ENCODE measurements at places on chromosomes 6 and 20.

- DNase-seq: no peak
Observed at GRCh38 chr6:98529364-98529763, 305.0 kb upstream of the POU3F2 start.

- DNase-seq: peak; percentile 3
Observed at GRCh38 chr20:14687313-14687712, 349.9 kb upstream of the FLRT3 start.

DNA sequence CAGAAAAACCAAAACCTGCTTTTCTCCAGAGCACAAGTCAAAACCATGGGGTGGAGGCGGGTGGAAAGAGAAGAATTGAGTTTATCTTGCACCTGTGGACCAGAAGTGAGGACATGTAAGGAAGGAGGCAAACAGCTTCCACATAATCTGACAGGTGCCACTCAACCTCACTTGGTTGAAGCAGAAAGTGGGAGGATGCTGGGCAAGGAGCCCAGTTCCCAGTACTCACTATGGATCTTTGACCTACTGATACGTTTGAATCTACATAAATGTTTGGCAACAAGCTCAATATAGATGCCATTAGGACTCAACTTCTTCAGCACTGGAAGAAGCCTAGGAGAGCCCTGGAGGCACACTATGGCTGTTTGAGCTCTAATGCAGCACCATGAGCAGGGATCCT lies 285.5 kb downstream of the KIF16B start:
- DNase-seq: no peak

- DNase-seq: peak; percentile 80
Observed at GRCh38 chr6:6724539-6725467, 136.3 kb downstream of the LY86 start.

- no peak for DNase-seq
Observed at GRCh38 chr6:157864185-157864761, 41.2 kb downstream of the SNX9 start.

DNA sequence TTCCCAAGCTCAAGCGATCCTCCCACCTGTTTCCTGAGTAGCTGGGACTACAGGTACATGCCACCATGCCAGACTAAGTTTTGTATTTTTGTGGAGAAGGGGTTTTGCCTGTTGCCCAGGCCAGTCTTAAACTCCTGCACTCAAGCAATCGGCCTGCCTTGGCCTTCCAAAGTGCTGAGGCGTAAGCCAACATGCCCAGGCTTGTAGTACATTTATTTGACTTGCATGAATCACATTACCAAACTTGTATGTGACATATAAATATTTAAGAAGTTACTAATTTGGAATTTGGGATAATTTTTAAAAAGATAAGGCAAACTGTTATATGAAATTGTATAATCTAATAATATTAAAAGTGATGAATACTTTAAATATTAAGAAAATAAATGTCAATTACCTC lies 157.6 kb downstream of the MCHR2 start:
- no peak for DNase-seq

- peak; percentile 86 for DNase-seq
Observed at GRCh38 chr6:151075527-151075926, 164.2 kb upstream of the AKAP12 start.

- DNase-seq: no peak
Observed at GRCh38 chr6:162913206-162913605, 185.4 kb downstream of the PACRG start.

DNA sequence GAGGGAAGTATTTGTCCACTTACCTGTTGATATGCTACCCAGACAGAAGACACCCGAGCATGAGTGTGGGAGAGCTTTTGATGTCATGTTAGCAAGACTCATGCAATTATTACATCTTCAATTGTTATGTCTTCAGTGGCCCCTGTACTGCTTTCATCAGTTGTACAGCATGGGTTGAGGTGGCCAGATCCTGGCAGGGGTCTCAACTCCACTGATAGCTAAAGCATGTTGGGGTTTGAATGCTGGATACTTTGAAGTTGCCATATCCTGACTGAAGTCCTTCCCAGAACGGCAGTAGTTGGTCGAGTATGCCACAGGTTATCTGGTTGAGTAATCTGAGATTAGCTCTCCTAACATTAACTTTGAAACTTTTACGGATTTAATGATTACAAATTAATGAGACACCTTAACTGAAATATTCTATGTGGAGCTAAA lies 46.7 kb downstream of the LRRN4 start:
- DNase-seq: no peak

DNA sequence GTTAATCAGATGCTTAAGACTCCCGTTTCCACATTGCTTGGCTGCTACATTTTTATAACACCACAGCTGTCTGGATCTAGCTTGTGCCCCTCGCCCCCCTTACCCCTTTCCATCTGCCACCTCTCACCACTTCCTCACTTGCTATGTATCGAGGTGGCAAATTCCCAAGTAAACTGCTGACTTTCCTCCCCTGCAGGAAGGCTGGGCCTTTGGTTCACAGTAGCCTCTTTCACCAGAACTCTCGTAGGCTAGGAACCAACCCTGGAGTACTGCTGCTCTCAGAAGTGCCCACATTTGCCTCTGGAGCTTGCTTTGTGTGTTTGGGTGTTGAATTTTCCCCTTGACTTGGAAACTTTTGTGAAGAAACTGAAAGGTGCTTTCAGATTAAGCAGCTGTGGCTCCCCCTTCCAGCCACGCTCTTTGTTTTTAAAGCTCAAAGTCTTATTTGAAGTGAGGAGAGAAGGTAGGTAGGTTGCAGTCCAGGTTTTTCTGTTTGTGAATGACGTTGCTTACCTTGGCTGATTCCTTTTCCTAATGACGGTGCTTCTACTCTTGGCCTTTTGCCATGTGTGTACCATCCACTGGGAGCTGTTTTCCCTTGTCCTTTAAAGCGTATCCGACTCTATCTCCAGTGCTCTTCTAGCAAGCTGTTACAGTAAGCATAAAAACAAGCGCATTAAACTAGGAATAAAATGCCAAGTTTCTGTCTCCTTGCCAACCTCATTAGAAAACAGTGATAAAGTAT lies 90.4 kb downstream of the CARMIL1 start:
- DNase-seq: no peak

GRCh38 chr20:61056116-61056515 lies 195.9 kb upstream of the CDH4 start:
- DNase-seq: no peak

DNA sequence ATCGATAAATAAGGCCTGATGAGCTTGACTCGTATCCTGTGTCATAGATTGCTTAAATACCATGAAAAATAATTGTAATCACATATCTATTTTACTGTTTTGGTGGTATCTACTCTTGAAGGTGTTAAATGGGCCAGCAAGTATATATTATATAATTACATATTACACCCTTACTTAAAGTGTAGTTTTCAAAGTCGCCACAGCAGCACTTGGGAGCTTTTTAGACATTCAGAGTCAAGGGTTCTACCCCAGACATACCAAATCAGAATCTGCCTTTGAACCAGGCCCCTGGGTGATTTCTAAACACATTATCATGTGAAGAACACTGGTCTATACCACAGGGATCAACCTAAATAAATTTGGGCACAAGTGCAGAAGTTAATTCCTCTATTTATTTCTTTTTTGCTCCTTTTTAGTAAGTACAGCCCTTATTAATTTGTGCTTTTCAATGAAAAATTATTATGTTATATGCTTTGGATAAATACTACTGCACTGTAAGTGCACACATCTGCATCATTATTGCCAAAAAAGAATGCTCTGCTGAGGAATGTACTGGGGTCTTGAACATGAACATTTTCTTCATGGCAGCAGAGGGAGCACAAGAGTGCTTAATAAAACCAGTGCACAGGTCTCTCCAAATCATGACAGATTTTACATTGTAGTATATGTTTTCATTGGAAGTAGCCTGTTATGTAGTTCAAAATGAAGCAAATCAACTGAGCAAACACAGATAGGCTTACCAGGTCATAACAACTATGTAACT lies 3.1 kb upstream of the ATXN1 start:
- DNase-seq: peak; percentile 71

GRCh38 chr20:32596681-32597252 lies 11.6 kb upstream of the NOL4L start:
- DNase-seq: no peak

DNA sequence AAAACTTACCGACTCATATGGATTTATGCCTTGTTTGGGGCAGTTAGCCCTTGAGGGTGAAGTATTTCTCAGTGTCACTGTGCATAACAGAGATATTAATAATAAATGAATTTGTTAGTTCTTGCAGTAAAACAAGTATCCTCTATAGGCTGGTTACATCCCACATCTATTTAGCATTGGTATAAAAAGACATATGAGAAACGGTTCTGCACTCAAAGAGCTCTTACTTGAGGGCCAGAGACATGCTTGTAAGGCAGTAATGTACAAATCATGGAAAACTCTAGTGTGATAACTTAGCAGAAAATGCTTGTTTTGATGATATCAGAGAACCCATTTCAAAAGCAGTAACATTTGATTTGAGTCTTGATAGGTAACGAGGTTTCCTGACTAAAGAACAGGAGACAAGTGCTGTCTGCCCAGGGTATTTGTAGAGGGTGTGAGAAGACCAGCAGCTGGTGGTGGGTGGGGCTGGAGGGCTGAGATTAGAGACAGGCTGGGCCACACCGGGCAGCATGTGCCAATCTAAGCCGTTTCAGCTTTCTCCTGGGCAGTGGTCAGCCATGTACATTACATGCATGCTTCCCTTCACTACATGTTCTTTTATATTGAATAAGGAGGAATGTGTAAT lies 46.3 kb downstream of the TULP4 start:
- DNase-seq: no peak

- DNase-seq: no peak
Observed at GRCh38 chr20:50943069-50943468, 11.8 kb upstream of the ADNP start.

GRCh38 chr6:133865680-133866079 lies 23.2 kb upstream of the TCF21 start:
- no peak for DNase-seq

GRCh38 chr6:56573624-56574023 lies 69.1 kb downstream of the DST start:
- no peak for DNase-seq

DNA sequence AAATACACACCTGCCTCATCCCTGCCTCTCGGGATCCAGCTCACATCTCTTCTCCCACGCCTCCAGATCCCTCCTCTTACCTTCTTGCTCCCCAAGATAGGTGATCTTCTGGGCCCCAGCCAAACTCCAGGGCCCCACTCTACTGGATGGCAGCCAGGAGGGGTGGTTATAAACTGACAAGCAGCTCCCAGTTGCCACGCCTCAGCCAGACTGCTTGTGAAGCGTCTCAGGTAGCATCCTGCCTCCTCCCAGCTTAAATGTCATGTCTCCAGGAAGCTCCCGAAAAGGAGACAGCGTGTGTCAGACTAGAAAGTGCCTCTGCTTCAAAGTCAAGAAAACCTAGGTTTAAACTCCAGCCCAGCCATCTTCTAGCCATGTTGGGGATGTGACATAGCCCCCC lies 114.1 kb downstream of the LRFN2 start:
- DNase-seq: no peak

GRCh38 chr20:14481863-14482262 lies 144.5 kb upstream of the FLRT3 start:
- DNase-seq: peak; percentile 75

GRCh38 chr6:71383476-71383875 lies 94.9 kb downstream of the OGFRL1 start:
- no peak for DNase-seq

- DNase-seq: no peak
Observed at GRCh38 chr6:14924126-14925024, 321.5 kb upstream of the JARID2 start.

DNA sequence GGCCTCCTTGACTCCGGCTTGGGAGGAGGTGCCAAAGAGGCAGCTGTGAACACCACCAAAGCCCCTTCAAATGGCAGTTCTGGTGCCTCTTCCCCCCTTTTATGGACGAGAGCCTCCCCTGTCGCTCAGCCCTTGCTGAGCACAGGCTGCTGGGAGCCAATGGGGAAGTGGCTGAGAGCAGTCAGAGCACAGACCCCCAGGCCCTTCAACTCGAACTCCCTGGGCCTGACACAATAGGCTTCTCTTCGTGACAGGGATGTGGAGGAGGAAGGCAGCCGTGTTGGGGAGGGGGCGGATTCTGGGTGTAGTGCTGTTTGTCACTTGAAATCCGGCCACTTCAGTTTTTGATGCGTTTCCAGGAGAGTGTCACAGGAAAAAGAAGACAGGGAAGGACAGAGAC lies at the start of gene PDYN:
PDYN (minus strand) TSS at position 73 of the 400 bp plus-strand sequence. CDS start 10,974 bp downstream, outside the sequence.
- DNase-seq: no peak

GRCh38 chr6:56671160-56671559 lies 28.5 kb upstream of the DST start:
- no peak for DNase-seq

DNA sequence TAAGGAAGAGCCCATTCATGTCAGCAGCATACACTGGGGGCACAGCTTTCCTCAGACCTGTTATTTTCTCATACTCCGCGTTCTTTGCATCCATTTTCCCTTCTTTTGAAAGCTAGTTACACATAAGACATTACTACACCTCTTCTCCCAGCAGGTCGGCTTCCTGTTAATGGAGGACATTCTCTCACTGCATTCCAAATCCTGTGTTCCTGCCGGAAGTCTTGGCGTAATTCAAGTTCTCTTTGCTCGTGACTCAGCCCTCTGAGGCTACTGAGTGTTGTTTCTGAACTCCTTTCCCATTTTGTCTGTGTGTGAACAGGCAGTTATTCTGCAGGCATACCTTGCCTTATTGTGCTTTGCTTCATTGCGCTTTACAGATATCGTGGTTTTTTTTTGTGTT lies 97.5 kb upstream of the ZBTB24 start:
- peak; percentile 36 for DNase-seq

- DNase-seq: no peak
Observed at GRCh38 chr6:152698692-152699091, 995 bp downstream of the MYCT1 start.

DNA sequence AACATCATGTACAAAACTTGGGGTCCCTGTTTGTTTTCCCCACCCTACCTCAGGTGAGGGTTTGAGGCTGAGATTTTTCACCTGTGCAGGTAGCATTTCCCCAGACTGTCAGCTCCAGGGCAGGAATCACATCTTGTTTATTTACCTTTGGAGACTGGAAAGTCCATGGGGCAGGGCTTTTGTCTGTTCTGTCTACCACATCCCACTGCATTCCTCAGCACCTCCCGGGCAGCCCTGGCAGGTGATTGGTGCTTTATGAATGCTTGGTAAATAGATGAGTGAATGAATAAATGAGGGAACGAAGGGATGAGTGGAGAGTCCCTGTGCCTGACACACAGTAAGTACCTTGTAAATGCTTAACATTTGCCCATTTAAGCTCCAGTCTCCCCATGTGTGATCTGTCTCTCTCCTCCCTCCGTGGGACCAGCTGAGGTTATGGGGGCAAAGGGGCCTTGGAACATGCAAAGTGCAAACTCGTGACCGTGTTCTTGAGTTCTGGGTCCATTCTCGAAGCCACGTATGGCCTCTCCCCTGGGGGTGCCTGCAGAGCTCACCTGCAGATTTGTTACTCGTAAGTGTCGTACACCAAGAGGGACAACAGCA lies 69.7 kb upstream of the PMEPA1 start:
- DNase-seq: no peak

DNA sequence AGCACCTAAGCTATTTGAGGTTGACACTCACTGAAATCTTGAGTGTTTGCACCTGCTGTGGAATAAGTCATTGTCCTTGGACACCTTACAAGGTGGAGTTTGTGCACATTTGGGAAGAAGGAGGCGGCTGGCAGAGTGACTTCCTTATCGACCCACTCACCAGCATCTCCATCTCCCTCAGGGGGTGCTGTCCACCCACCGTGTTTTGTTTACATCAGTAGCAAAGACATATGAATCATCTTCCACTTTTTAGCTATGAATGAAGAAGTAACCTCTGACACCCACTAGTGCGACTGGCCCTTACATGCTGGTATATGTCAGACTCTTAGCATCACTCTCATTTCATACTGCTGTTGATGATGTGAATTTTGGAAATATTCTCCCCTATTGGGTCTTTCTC lies 119.5 kb upstream of the SGK1 start:
- DNase-seq: peak; percentile 44

GRCh38 chr20:18783385-18783959 lies 30.1 kb upstream of the SCP2D1 start:
- no peak for DNase-seq
